Karpas-422 (cell line): ENCODE measurements at places on chromosomes 13 and 19. TPM values are rescaled to one million over a fixed set of nuclear protein-coding genes. Genes with fewer than 3 reads are reported as not detected.

RFPL4AL1 gene
- total RNA-seq = not detected in 2 replicates

GRCh38 chr13:48626077-48626449 lies 27.7 kb upstream of the CYSLTR2 start:
- DNase-seq = no peak

DNA sequence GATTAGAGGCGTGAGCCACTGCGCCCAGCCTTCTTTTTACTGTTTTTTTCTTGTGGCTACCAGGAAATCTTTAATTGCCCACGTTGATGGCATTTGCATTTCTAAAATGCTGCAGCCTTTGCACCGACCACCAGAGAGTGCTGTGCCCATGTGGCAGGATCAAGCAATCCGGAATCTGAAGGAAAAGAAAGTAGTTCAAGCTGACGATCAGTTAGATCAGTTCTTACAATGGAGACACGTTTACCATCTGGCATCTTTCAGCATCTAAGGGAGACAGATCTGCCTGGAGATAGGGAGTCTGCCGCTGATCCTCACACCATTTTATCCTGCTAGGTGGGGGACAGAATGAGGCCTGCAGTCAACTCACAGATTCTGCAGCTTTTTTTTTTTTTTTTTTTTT lies 19.9 kb downstream of the TINCR start:
- peak; percentile 78 for DNase-seq

DNA sequence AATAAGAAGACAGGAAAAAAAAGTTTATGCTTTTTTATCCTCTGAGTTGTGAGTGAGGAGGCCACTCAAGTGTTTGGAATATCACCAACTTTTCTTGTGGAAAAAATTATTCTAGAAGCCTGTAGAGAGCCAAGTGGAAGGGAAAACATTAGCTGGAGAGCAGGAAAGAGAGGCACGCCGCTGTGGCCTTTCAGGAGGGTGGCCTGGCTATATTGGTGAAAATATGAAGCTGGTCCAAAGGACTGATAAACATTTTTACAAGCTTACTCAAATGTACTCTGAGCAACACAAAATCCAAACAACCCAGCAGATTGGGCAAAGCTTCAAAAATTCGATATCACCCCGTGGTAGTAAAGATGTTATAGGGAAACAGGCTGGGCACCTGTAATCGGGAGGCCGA lies 2.3 kb upstream of the EIF3G start:
- DNase-seq = no peak

GRCh38 chr13:109897988-109898624 lies 111.7 kb upstream of the IRS2 start:
- DNase-seq = no peak

GRCh38 chr19:50204811-50205675 lies 1.6 kb downstream of the MYH14 start:
- DNase-seq = no peak

- no peak for DNase-seq
These were observed 2.7 kb upstream of the NUP62 start for GRCh38 chr19:49932041-49932451.

DNA sequence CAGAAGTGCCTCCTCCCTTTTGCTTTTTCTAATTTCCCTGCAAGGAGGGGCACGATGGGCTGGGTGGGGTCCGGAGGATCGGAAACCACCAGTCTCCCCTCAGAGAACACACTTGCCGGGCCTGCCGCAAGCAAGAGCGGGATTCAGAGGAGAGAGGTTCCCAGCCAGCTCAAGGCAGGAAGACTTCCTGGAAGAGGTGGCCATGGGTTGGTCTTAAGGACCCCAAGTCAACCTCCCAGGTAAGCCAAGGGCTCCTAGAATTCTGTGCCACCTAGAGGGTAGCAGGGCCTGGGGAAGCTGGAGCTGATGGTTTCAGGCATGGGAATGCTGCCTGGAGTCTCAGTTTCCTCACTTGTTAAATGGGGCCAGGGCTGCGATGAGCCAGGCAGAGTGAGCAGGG lies 30.4 kb upstream of the ADGRE5 start:
- no peak for DNase-seq
